NCI-H187 treated with DMSO at 0.1 percent for 48 hours (cell line): ENCODE measurements at places on chromosomes 6 and 20.

- DNase-seq, result no peak
These were observed 44.0 kb upstream of the RNGTT start for GRCh38 chr6:89007209-89008000.

GRCh38 chr20:53937929-53938367 is 132.4 kb downstream of the BCAS1 start:
- DNase-seq, result no peak

- DNase-seq, result no peak
These were observed 179.4 kb downstream of the ERMARD start for GRCh38 chr6:169930799-169931198.

DNA sequence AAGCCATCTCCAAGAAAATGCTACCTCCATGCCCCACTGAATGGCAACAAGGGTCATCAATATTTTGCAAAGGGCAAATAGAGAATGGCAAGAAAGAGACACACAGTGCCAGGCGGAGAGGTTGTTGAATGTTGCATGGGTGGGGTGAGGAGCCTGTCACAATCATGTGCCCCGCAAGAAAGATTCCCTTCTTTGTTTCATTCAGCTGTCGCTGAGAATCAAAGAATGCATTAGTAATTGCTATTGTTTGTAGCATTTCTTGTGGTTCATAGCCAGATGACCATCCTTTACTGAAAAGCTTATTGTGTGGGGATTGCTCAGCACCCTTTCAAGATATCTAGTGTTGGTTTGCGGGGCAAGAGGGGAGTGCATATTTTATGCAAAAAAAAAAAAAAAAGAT is 166.5 kb upstream of the QKI start:
- no peak for DNase-seq

DNA sequence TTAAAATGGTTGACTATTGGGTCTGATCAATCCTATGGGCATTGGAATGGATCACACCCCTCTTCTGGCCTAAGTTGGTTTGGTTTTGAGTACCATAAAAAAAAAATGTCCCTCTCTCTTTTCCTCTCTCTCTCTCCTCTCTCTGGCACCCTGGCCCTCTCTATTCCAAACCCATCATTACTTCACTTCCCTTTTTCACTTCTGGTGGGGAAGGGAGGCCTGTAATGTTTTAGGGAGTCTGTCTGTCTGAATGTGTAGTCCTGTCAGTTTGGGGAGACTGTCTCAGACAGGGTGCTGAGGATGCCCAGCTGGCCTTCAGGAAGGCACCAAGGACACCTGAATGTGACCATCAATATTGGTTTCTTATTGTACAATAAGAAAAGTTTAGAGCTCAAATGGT is 165.8 kb downstream of the CD24 start:
- no peak for DNase-seq

DNA sequence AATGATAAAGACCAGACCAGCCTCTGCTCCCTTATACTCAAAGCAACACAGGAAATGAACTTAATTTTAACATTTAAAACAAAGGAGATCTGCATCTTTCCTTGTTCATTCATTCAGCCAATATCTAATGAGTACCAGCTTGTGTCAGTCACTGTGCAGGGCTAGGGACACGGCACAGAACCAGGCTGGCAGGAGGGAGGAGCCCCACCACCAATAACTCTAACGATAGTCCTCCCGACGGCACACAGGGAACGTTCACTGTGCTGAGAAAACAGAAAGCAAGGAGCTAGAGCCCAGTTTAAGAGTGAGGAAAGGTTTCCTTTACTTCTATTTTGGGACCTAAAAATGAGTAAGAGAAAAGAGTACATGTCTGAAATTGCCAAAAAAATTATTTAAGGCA is 9.9 kb downstream of the ETV7 start:
- no peak for DNase-seq
